ENCODE measurements at places on chromosomes 16 and 17.

- DNase-seq: no peak
Measured at GRCh38 chr17:65037157-65037556, 19.4 kb downstream of the GNA13 start.

DNA sequence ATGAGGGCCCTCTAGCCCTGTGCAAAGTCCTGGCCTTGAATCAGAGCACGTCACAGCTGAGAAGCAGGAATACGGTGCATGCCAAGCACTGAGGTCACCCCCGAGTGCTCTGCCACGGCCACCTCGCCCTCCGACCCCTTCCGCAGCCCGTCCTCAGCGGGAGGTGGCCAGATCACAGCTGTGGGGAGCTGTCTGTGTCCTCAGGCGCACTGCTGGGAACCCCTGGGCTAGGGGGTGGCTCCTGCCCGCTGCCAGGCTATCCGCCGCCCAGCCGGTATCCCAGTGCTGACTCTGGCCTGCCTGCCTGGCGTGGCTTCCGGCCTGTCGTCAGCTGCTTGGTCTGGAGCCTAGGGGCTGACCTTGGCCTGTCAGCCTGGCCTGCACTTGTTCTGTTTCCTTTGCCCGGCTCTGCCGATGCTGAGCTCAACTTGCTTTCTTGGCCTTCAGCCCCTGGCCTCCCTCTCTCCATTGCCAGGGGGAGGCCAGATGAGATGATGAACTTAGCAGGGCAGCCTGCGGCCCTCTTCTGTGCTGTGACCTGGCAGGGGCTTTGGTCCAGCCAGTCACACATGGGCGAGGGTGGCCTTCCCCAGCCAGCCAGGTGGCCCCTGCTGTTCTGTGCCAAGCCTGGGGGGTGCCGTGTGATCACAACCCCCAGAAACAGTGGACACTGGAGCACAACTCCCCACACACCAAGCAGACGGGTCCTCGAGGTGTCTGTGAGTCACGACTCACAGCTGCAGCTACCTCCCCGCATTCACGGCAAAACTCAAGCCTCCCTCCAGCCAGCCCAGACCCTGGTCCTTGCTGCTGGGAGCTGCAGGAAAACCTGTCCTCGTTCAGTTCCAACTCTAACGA lies 77.3 kb downstream of the ZDHHC7 start:
- DNase-seq: no peak

DNA sequence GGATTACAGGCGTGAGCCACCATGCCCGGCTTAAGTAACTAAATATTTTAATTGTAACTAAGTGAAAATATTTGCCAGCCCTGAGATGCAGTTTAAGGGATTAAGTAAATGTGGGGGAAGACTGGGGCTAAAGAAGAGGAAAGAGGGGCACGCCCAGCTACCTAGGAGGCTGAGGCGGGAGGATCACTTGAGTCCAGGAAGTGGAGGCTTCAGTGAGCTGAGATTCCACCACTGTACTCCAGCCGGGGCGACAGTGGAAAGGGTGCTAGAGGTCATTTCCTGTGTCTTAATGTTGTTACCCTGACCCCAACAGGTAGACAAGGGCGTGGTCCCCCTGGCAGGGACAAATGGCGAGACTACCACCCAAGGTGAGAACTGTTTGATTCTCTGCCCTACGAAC lies 2.8 kb downstream of the ALDOA start:
- no peak for DNase-seq

DNA sequence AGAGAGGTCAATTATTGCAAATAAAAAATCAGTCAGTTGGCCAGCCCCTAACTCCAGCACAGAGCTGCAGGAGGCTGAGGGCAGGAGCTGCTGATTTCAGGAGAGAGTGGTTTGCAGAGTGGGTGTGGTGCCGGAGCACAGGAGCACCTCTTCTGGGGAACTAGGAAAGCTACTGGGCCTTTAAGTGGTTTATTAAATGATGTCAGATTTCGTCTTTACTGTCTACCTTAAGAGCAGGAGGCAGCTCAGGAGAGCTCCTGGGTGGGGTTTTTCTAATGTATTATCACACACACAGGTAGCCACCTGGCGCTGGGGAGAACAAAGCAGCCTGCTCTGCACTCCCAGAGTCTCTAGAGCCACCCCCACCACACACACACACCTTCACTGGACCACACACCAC lies 11.5 kb upstream of the HAS3 start:
- no peak for DNase-seq

GRCh38 chr16:85504242-85504641 lies 108.9 kb upstream of the GSE1 start:
- no peak for DNase-seq

DNA sequence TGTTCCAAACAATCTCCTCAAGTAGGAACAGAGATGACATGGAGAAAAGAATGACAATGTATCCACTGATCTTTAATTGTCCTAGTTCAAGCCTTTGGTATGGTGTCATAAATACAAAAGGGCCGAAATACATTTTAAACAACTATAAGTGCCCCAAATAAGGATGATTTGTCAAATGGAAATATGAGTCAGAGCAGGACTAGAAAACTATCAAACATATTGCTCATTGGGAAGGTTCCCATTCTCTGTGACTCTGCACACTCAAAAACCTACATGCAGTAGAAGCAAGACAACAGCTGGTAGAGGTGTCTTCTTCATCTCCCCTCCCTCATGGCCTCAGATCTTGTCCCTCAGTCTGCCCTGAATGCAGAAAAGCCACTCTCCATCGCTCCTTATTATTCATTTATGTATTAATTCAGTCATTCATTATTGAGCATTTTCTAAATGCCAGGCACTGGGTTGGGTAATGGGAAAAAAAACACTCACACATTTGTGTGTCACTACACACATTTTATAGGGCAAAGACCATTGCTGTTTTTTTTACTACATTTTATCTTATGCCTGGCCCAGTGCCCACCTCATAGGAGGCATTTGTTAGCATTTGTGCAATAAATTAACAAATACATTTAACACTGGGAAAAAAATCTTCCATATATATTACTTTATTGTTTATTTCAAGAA lies 10.1 kb downstream of the CA10 start:
- no peak for DNase-seq

DNA sequence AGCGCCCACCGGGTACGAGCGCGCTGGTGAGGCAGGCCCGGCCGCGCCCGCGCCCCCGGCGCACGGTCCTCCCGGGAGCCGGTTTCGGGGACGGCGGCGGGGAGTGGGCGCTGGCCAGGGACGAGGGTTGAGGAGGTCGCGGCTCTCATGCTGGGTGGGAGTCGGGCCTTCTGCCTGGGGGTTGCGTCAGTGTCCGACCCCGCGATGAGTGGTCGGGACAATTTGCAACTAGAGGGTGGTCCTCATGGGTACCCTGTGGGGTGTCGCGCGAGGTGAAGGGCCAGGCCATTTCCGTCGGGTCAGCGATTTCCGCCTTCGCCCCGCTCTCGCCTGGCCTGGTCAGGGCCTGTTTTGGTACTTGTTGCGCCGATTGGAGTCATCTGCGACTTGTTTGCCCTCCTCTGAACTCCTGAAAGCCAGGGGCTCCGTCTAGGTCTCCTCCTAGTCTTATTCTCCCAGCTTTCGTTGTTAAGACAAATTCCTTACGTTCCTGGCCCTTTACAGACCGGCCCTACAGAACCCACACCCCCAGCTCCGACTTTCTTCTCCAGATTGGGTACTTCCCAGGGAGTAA lies 14.9 kb downstream of the NAA60 start:
- DNase-seq: no peak

- no peak for DNase-seq
Measured at GRCh38 chr17:705863-706262, 8.8 kb downstream of the VPS53 start.

DNA sequence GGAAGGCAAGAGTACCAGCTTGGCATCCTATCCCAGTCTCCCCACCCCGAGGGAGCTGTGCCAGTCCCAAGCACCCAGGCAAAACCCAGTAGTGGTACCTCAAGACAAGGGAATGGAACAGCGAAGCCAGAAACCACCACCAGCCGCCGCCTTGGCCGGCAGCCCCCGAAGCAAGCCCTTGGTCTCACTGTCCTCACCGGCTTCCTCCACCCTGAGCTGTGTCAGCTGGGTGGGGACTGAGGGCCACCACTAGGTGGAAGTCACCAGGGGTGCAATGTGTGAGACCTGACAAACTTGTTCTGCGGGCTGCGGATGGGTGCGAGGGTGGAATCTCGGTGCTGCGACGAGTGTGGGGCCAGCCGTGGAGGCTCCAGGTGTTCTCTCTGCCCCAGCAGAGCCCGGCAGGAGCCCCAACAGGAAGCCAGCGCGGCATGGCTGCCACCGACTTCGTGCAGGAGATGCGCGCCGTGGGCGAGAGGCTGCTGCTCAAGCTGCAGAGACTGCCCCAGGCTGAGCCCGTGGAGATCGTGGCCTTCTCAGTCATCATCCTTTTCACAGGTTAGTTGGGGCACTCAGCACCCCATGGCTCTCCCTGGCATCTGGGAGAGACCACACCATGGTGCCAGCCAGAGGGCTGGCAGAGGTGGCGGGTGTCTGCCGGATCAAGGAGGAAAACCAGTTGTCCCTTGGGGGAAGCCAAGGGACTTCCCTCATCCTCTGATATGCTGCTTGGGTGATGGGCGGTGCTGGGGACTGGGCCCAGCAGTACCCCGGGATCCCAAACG lies 6.7 kb downstream of the SMIM5 start:
- no peak for DNase-seq

GRCh38 chr16:68069511-68070248 lies 15.5 kb upstream of the NFATC3 start:
- DNase-seq: no peak

DNA sequence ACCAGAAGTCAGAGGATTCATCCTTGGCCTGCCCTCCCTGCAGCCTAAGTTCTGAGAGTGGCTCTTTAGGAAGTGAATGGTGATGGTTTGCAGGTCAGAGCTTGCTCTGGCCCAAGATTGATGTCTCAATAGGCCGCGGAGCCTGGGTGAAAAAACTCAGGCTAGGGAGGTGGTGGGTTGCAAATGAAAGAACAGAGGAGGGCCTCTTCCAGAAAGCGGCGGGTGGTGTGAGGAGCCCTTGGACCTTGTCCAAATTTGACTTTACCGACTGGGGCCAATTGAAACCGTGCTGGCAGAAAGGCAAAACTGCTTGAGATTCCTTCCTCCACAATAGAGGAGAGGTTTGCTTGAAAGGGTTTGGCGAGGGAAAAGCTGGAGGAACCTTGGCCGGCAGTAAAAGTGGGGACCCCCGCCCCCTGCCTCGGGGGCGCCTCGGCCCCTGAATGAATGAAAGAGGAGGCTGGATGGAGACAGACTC lies 331.3 kb downstream of the SEC14L1 start:
- DNase-seq: no peak

DNA sequence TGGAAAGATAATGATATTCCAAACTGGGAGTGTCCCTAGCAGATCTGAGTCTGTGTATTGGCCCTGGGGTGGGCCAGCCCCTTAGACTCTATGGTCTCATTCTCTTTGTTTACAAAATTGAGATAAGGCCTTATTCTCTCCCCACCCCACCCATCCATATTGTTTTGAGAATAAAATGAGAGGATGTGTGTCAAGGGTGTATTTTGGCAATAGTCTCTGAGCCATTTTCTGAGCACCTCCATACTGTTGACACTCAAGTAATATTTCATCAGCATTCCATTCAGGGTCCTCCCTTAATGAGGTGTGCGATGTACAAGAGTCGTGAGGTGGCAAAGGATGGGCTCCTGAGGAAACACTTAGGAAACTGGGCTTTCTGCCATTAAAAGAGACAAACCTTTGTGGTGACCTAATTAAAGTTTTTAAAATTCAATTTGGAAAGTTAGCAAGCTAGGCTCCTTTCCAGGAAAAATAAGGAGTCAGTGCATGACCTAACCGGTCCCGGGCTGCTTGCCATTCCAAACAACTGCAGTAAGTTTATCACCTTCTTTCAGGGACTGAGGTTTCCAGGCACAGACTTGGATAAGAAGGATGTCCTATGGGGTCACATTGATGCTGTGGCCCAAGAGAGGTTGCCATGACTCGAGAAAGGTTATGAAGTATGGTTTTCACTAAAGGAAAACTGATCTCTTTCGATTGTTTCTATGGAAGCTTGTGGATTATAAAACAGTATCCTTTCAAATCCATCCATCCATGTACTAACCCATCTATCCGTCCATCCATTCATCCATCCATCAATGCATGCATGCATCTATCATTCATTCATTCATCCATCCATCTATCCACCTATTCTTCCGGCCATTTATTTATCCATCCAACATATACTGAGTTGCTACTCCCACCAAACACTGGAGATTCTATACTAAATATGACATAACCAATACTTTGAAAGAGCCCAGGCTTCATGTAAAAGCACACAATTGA lies 443.3 kb downstream of the UTP18 start:
- no peak for DNase-seq

DNA sequence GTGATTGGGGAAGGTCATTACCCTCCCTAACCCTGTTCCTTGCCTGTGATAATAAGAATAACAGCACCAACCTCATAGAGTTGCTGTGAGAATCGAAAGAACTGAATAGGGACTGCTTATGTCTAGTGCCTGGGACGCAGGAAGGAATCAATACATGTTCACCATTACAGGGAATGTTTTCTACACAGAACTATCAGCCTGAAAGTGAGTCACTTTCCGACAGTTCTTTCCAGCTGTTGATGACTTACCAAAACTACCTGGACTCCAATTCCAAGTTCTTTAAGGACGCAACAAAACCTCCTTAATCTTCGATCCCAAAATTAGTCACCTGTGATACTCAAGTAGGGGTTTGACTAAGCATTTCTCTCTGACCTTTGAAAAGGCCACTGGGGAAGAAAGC lies 29.4 kb downstream of the ZNF423 start:
- no peak for DNase-seq

GRCh38 chr17:47200325-47200664 lies 8.9 kb upstream of the MYL4 start:
- no peak for DNase-seq

DNA sequence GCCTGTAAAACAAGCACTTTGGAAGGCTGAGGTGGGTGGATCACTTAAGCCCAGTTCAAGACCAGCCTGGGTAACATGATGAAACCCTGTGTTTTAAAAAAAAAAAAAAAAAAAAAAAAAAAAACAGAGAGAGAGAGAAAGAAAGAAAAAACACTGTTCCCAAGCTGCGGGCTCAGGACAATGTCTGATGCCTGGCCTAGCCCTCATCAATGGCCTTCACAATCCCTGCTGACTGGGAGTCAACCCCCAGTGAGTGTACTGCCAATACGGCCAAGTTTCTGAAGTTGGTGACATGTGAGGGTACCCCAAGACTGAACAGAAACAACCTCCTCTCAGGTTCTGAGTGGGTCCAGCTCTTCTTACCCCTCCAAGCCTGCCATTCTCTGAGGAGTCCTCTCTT lies 116.5 kb downstream of the ZNF778 start:
- DNase-seq: no peak

- no peak for DNase-seq
Measured at GRCh38 chr17:69760562-69760961, 314.5 kb upstream of the KCNJ16 start.

DNA sequence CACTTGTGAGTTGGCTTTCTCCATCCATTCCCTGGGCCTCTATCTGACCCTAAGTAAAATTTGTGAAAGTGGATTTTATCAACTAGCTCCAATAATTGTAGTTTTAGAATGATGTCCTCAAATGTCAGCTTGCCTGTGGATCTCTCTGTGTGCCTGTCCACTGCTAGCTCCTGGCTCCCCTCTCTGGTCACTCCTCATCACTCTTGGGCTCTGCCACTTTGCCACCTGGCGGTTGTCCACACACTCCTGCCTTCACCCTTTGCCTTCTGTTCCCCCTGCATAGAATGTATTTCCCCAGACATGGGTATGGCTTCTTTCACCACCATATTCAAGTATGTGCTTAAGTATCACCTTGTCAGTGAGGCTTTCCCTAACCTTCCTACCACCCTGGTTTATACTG lies 19.8 kb downstream of the ANKFN1 start:
- no peak for DNase-seq
